ENCODE measurements at places on chromosomes 11 and 22.

- DNase-seq, result peak; percentile 57
Measured at GRCh38 chr11:122804161-122804560, 34.1 kb upstream of the CRTAM start.

DNA sequence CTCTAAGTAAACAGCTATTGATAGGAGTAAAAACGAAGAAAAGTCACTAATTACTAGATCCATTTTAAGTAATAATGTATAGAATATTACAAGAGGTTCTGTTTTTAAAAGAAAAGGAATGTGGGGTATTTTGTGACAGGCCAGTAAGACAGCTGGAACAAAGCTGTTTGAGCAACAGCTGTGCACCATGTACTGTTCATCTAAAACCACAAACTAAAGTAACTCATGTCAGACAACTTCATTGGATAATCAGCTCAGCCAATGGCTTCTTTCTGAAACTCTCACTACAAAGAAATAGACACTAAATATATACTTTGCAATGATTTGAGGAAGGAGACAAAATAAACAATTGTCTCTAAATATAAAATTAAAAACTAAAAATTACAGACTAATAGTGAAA is 16.1 kb downstream of the RRAS2 start:
- DNase-seq, result peak; percentile 73

GRCh38 chr11:117673602-117674001 is 123.4 kb downstream of the DSCAML1 start:
- no peak for DNase-seq

- peak; percentile 68 for DNase-seq
Measured at GRCh38 chr22:37198258-37199102, 10.4 kb upstream of the C1QTNF6 start.

DNA sequence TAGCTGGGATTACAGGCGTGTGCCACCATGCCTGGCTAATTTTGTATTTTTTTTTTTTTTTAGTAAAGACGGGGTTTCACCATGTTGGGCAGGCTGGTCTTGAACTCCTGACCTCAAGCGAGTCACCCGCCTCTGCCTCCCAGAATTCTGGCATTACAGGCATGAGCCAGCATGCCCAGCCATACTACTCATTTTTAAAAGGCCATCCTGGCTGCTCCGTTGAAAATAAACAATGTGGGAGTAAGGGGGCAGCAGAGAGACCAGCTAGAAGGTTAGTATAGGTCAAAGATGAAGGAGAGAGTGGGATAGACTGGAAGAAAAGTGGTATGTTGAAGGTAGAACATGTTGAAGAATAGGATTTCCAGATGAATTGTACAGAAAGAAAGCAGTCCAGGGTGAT is 17.6 kb upstream of the LIN7C start:
- peak; percentile 57 for DNase-seq

DNA sequence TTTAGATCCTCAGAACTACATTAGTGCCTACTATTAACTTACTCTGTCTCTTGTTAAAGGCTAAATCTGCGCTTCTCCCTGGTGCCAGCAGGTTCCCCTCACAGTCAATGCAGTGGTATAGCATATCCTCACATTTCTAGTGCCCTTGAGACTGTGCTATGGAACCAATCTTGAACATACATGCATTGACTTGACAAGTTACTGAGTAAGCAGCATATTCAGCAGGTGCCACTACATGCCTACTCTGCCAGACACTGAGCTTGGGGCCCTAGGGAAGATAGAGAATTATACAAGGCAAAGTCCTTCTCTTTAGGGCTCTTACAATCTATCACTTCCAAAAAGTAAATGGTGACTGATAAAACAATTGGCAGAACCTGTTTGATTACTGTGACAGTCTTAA is 3.2 kb downstream of the FUT4 start:
- DNase-seq, result no peak

DNA sequence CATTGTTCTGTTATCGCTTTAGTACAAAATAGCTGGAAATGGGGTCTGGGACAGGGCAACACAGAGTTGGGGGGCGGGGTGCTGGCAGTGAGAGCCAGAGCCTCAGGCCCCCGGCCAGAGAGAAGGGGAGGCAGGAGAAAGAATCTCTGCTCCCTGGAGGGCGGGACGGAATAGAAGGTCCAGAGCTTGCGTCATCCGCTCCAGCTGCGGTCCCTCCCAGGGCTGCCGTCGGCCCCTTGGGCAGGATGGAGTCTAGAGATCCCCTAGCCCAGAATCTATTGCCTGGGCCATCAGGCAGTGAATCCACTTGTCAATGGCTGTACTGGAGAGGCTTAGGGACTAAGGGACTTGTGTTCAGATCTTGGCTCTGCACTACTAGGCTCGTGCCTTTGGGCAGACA is 5.0 kb downstream of the TP53I11 start:
- DNase-seq, result no peak

DNA sequence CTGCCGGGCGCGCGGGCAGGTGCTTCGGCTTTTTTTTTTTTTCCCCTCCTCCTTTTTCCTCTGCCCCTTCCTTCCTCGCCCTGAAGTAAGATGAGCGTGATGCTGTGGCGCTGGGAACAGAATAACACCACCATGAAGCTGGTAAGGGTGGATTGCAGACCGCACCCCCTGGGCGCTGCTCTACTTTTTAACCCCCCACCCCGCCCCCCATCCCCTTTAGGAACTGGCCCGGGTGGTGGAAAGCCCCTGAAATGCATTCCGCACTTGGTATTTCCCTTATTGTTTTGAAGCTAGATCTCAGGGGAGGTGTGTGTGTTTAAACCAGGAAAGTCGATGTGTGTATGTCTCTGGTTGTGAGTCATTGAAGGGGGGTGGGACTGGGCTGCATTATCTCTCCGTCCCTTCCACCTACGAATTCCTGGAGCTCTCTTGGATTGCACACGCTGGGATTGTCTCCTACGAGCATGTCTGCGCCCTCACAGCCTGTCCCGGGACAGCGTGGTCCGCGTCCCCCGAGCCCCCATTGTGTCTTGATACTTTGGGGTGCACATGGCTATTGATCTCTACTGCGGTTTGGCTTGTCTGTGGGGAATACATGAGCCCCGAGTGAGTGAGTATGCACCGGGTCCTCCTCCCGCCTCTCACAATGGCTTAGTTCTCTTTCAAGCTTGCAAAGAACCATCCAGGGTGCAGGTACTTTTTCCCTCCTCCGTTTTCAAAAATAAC is 64.9 kb downstream of the NAV2 start:
- peak; percentile 43 for DNase-seq

GRCh38 chr11:35031867-35032266 is 107.1 kb upstream of the CD44 start:
- no peak for DNase-seq

DNA sequence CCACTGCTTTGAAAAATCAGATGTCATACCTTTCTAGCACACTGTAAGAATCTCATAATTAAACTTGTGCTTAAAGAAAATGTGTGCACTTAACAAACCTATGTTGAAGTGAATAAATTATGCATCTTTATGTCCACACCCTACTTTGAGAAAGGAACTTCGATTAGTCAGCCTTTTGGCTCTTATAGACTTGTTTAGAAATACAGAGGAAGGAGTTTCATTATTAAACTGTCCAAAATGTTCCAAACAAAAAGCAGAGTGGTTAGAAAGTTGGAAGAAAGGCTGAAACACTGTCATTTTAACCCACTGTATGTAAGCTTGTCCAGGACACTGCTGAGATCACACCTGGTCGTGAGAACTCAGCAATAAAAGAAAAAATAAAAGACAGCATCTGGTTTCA is 863.2 kb upstream of the CHORDC1 start:
- DNase-seq, result no peak

GRCh38 chr11:90310210-90310609 is 87.4 kb upstream of the CHORDC1 start:
- no peak for DNase-seq

- no peak for DNase-seq
Measured at GRCh38 chr11:47376107-47376524, 2.2 kb downstream of the SPI1 start.

DNA sequence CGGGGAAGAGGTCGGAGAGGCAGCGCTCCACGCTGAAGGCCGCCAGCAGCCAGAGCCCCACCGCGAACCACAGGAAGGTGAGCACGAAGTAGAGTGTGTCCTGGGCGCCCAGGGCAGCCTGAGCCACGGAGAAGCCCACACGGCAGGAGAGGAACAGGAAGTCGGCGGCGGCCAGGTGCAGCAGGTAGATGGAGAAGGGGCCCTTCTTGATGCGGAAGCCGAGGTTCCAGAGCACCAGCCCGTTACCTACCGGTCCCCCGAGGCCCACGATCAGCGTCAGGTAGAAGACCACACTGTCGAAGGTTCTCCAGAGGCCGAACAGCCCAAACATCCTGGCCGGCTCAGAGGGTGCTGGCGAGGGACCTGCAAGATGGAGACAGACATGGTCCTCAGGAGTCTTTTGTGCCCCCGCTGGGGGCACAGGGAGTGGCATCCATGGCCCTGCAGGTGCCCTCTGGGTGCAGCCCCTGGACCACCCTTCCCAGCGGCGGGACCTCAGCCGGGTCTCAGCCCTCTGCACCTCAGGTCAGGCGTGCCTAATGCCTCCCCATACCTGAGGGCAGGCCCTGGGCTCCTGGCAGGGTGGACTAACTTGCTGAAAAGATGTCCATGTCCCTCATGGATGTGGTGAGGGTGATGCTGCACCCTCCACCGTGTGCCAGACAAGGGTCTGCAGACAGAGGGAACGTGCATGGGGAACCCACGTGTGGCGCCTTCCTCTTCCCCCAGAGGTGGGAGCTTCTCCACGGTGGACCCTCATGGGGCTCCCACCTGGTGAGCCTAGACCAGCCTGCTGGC is at the start of gene MRGPRG:
MRGPRG (minus strand) TSS at position 331 of the 798 bp plus-strand sequence; CDS start at position 331, 0 bp downstream.
- no peak for DNase-seq

GRCh38 chr11:125062931-125063428 is at the start of gene SLC37A2:
TSS of gene SLC37A2 (plus strand) at chr11:125063305. CDS start at chr11:125063368, 63 bp downstream.
- DNase-seq, result peak; percentile 53

- DNase-seq, result no peak
Measured at GRCh38 chr11:72267956-72268617, 24.1 kb upstream of the PHOX2A start.

- DNase-seq, result no peak
Measured at GRCh38 chr11:35311331-35311730, 108.0 kb downstream of the SLC1A2 start.

DNA sequence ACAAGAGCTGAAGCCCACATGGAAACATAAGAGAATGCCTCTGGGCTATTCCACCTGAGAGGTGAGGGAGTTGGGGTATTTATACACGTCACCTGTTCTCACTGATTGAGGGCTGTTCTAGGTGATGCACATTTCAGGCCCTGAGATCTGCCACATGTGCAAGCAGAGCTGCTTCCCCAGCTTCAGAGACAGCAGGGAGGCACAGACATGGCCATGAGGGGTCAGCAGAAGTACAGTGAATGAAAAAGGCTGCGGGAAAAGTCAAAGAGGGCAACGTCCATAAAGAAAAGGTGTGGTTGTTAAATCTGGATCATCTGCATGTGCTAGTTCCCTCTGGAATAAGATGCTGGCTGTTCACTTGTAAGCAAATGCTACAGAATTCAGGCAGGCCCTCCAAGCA is 75.4 kb downstream of the GAB4 start:
- DNase-seq, result no peak

- DNase-seq, result peak; percentile 92
Measured at GRCh38 chr11:69640995-69641581, at the start of gene CCND1. TSS of gene CCND1 (plus strand) at chr11:69641156. CDS start at chr11:69641314, 158 bp downstream.

- peak; percentile 97 for DNase-seq
Measured at GRCh38 chr22:27238935-27239510, 562.5 kb downstream of the MN1 start.

DNA sequence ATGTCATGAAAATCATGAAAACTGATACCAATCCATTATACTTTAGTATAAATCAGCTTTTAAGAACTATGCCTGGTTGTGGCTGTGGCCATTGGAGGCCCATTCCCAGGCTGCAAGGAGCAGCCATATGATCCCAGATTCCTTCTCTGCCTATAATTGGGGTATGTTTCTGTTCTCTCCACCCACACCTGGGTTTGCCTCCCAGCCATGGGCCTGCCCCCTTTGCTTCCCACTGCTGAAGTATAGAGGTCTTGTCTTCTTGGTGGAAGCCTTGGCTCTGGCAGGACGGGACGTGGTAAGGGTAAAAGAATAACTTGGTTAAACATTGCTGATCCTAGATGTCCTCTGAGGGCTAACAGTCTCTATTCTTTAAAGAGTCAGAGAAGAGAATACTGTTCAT is 2.4 kb downstream of the MICAL2 start:
- no peak for DNase-seq

DNA sequence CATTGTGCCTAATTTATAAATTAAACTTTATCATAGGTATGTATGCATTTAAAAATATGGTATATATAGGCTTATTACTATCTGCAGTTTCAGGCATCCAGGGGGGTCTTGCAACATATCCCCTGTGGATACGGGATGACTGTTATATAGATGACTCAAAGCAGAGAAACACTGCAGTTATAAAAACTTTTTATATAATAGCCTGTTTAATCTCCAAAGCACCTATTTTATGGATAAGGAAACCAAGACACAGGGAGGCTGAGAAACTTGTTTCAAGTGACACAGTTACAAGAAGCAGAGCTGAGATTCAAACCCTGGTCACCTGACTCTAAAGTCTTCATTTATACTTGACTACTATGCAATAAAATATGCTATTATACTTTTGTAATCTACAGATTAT is 897.7 kb downstream of the KCNA4 start:
- no peak for DNase-seq

DNA sequence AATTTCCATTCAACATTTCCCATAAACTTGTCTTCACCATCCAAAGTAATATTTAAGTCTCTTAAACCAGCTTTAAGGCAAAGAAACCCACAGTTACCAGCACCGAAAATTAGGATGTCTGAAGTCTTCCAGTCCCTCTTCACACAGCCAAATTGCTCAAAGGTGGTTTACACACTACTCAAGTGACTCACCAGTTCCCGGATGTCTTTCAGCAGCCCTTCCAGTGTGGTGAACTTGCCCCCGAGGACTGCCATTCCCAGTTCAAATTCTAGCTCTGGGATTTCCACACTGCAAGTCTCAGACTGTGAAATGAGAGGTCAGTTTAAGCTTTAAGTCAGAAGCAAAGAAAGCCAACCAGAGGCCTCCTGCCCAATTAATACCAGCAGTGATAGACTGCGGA is 5.1 kb downstream of the ZPR1 start:
- DNase-seq, result peak; percentile 64

DNA sequence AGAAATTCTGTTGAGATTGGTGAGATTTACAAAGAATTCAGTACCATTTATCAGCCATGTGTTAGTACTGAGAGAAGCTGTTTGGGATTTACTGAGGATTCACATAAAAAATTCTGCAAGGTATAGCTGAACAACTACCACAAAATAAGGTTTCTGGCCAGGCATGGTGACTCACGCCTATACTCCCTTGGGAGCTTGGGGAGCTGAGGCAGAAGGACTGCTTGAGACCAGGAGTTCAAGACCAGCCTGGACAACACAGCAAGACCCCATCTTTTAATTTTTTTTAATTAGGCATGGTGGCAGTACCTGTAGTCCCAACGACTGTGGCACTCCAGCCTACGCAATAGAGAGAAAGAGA is 86.7 kb downstream of the SIK3 start:
- no peak for DNase-seq

DNA sequence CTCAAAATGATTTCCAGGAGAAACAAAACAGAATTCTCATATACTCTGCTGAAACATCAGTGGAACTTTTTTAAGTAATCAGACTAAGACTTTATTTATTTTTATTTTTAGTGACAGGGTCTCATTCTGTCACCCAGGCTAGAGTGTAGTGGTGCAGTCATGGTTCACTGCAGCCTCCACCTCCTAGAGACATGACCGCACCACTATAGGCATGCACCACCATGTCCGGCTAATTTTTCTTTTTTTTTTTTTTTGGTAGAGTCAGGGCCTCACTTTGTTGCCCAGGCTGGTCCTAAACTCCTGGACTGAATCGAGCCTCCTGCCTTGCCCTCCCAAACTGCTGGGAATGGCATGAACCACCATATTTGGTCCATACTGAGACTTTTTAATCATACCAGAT is 42.9 kb downstream of the PRDM10 start:
- DNase-seq, result no peak
